Ascending aorta (tissue), 2 donors: ENCODE measurements at places on chromosomes 6 and 20.

GRCh38 chr6:42507195-42507594 is 55.5 kb upstream of the TRERF1 start:
- H3K4me3 ChIP-seq = no peak overlapping the region
- no peaks in the 10 kb centered on the region for H3K27me3 ChIP-seq

- H3K4me1 ChIP-seq = peaks cover 35% of the 10 kb centered on the region
- no peak overlapping the region for H3K4me3 ChIP-seq
- no peak for DNase-seq
- H3K36me3 ChIP-seq = no peaks in the 10 kb centered on the region
- H3K27ac ChIP-seq = peak overlapping the region; percentile 78
- H3K27me3 ChIP-seq = no peaks in the 10 kb centered on the region
These were observed 8.2 kb downstream of the SENP6 start for GRCh38 chr6:75609639-75610590.

- no peaks in the 10 kb centered on the region for H3K36me3 ChIP-seq
- H3K4me1 ChIP-seq = peaks cover 11% of the 10 kb centered on the region
- H3K4me3 ChIP-seq = no peak overlapping the region
- no peaks in the 10 kb centered on the region for H3K27me3 ChIP-seq
- no peak for DNase-seq
These were observed 185.5 kb upstream of the ECI2 start for GRCh38 chr6:4320860-4321259.

- no peak for DNase-seq
- H3K4me1 ChIP-seq = no peaks in the 10 kb centered on the region
- H3K36me3 ChIP-seq = peaks cover 7% of the 10 kb centered on the region
- H3K27ac ChIP-seq = no peak overlapping the region
These were observed 5.2 kb upstream of the BTN2A2 start for GRCh38 chr6:26377719-26378118.

DNA sequence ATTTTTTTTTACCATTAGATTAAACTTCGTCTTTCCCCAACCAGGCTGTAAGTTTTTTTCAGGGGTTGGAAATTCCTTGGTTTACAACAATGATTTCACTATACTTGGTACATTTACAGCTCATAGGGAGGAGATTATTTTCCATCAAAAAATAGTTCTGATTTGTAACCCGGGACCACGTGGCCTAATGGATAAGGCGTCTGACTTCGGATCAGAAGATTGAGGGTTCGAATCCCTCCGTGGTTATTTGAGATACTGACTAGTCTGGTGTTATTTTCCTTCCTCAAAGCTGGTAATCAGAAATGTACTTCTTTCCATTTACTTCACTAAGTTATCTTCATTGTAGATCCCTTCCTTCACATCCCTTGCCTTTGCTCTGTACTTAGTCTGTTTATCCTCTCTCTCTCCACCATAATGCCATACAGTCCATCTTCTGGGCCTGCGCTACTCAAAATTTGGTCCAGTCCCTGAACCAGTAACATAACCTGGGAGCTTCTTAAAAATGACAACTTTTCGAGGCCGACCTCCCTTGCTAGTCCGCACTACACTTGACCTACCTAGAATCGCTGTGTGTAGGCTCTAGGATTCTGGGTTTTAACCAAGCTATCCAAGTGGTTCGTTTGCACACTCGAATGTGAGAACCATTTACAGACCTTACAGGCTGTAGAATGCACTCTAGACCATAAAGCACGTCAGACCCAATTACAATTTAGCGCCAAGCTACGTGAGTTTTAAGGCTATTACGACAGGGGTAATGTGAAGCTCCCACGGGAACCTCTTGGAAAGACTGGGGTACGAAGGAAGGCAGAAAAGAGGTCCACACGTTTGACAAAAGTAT is 42.1 kb upstream of the BTN3A2 start:
- no peaks in the 10 kb centered on the region for H3K4me1 ChIP-seq
- peak overlapping the region; percentile 26 for H3K27ac ChIP-seq
- no peak for DNase-seq
- peaks cover 5% of the 10 kb centered on the region for H3K27me3 ChIP-seq
- peak overlapping the region; percentile 23 for H3K4me3 ChIP-seq
- H3K36me3 ChIP-seq = no peaks in the 10 kb centered on the region
